ENCODE measurements at places on chromosomes 6 and 20.

- DNase-seq: no peak
These were observed 244.2 kb downstream of the CBLN4 start for GRCh38 chr20:55761100-55761499.

DNA sequence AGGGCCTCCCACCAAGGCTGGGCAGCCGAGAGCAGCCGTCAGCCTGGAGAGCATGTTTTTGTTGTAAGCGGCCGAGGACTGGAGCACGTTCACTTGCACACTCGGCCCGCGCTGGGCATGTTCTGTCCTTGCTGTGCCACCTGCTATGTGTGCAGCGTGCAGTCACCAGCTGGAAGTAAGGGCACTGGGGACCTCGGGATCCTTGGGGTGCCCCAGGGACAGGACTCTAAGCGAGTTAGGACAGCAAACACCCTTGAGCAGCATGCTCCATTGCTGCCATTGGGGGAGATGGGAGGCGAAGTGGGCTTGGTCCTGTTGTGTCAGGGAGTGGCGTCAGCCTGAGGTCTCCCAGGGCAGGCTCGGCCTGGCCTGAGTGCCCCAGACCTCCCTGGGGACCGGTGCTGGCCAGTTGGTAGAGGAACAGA lies 18.6 kb downstream of the DYNLT1 start:
- DNase-seq: no peak

DNA sequence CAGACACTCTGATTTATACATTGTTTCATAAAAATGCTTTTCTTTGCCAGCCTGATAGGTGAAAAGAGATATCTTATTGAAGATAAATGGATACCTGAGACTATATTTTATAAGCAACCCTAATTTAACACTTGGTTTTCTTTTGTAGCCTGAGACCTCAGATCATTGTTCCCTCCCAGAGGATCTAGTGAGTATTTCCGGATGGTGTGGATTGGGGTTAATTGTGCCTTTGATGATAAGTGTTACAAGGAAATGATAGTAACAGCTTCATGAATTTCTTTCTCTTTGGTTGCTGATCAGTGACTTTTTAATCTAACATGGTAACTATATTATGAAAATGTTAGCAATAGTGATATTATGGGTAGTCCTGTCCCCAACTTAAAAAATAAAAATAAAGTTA lies 30.4 kb downstream of the KDM1B start:
- DNase-seq: no peak

DNA sequence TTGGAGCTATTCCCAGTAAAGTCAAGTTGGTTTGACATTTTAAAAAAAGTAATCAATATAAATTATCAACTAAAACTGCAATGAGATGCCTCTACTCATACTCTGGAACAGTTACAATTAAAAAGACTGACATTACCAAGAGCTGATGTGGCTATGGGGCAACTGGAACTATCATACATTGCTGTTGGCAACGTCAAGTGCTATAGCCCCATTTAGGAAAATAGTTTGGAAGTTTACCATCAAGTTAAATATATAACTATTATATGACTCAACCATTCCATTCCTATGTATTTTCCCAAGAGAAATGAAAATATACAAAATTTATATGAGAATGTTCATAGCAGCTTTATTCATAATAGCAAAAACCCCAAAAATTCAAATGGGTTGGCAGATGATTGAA lies 111.4 kb upstream of the HDGFL1 start:
- DNase-seq: no peak

DNA sequence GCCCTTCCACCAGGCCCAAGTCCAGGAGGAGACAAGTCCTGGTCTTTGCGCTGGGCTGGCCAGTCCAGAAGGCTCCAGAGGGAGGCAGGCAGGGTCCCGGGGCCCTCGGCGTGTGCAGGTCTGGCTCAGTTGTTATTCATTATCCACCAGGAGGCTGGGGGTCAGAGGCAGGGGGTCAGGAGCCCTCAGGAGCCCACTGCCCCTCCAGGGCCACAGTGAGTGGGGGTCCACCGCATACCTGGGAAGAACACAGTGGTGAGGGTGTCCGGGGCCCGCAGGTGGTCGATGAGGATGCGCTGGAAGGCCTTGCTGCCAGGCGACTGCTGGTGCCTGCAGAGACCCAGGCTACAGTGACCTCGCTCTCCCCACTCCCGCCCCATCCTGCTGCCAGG lies 4.4 kb upstream of the C20orf144 start:
- DNase-seq: no peak

GRCh38 chr6:79427721-79428120 lies 109.5 kb downstream of the LCA5 start:
- DNase-seq: no peak

DNA sequence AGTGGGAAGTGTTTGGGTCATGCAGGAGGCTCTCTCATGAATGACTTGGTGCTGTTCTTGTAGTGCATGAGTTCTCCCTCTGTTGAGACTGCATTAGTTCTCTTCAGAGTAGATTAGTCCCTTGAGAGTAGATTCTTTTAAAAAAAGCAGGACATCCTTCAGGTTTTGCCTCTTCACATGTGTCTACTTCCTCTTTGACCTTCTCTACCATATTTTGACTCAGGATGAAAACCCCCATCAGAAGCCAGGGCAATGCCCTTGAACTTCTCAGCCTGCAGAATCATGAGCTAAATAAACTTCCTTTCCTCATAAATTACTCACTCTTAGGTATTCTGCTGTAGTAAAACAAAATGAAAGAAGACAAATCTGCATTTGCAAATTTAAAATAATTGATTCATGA lies 170.3 kb downstream of the CD109 start:
- DNase-seq: no peak
